ENCODE measurements at places on chromosomes 1 and 21.

- DNase-seq, result no peak
Observed at GRCh38 chr1:218397752-218398339, 52.7 kb downstream of the TGFB2 start.

DNA sequence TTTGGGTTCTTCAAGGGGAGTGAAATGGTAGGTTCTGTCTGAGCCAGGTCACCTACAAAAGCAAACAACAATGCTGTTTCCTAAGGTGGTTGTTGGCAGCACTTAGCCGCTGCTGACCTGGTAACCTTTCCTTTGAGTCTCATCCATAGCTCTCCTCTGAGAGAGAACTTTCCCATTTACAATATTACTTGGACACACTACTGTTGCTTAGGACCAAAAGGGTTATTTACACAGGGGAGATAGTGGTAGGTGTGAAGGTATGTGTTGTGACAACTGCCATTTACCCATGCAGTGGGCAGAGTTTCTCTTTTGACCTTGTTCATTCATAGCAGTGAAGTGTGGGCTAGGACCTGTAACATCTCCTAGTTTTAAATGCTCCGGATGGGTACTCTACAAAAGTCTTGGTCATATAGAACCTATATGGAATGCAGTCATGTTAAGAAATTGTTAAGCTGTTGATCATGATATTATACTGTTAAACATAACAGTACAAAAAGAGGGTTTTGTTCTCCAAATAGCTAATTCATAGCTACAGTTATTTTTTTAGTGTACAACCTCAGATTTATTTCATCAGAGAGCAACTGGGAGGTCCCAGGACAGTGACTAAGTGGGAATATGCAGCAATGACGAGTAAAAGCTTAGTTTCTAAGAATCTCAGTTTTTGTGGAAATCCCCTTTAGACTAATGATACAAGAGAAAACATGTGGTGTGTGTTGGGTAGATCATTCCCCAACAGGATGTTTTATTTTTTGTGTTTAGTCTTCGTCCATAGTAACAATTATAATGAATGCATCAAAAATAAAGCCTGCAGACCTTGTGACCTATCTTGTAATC lies 219.7 kb downstream of the NFIA start:
- no peak for DNase-seq

DNA sequence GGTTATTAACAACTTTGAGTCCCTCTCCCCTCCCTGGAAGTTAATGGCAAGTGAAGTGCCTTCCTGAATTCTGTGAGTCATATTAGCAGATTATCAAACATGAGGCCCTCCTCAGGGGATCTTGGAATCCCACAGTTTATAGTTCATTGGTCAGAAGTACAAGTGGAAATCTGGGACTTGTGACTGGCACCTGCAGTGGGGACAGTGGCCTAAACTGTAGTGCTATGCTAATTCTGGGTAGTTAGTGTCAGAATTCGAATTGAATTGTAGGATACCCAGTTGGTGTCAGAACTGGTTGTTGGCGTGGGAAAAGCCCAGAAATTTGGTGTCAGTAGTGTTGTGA lies 26.2 kb downstream of the ZYG11B start:
- no peak for DNase-seq

GRCh38 chr1:206935491-206936067 lies 10.7 kb downstream of the PIGR start:
- peak; percentile 34 for DNase-seq

GRCh38 chr1:15249081-15249480 lies 2.1 kb downstream of the FHAD1 start:
- DNase-seq, result peak; percentile 61

- peak; percentile 33 for DNase-seq
Observed at GRCh38 chr1:77313491-77313890, 31.7 kb downstream of the AK5 start.

DNA sequence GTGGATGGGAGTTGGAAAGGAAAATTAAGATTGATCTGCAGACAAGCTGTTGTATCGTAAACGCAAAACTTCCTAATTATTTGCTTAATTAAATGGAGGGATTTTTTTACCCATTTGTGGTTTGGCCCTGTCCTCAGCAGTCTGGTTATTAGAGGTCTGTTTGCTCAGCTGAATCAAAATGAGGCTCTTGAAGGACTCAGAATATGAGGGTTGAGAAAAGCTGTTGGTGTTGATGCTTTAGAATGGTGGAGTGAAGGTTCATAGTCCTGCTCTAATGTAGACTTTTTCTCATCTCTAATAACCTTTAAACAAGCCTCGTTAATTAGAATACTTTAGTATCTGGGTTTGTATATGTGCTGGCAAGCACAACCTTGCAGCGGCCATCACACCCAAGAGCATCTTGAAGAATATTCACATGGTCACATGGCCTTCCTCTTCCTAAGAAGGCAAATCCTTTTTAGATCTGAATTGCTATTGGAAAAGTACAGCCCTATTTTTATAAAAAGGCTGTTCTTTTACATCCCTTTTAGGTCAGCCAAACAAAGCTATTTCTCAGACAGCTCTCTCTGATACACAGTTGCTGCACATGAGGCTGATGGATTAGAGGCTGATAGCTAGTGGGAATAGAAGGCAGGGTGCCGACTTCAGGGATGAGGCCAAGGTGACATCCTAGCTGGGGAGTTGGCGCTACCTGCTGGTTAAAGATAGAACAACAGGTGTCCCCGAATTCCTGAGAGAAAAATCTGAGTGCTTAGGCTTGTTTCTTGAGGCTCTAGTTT lies 53.8 kb downstream of the MACF1 start:
- peak; percentile 62 for DNase-seq

Data from activated CD4-positive, alpha-beta T cell treated with anti-CD3 and anti-CD28 coated beads for 4 hours (primary cell).